ENCODE measurements at places on chromosomes 3 and 15. TPM values are rescaled to one million over a fixed set of nuclear protein-coding genes. Genes with fewer than 3 reads are reported as not detected.

- DNase-seq, result no peak
Observed at GRCh38 chr3:177238686-177239216, 41.5 kb upstream of the TBL1XR1 start.

DNA sequence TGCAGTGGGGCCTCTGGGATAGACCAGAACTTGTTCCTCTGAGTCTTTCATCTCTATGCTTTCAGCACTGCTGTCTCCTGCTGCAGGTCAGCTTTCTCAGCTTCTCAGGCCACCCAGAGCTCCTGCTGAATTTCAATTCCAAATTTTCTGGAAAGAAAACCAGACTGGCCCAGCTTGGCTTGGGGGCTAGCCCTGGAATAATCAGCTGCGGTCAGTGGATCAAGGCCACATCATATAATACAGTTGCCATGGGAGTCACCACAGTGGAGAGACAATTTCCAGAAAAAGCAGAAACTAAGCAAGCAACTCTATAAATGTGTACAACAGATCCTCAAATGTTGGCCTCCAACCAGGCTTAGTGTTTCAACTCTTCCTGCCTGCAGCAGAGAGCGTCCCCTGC is 91.1 kb upstream of the SLC24A5 start:
- no peak for DNase-seq

The GABRR3 gene
- total RNA-seq, result not detected

The LMAN1L gene
- not detected for total RNA-seq

The CILP gene
- not detected for total RNA-seq

Data from mammary epithelial cell (primary cell).